OCI-LY7 (cell line): ENCODE measurements at places on chromosomes 13 and 19.

DNA sequence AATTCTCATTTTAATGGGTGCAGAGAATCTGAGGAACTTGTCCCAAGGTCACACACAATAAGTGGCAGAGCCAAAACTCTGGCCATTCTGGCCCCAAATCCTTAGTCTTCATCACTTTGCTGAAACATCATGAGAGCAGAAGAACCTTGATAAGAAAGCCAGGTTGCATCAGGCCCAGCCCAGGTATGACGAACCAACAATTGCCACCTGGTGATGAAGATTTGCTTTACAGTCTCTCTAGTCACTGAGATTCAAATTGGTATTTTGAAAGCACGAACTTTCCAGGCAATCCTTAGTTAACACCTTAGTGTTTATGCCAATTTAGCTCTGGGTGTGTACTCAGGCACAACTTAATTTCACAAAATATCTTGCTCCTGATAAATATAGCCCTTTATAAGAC lies 502.7 kb upstream of the HTR2A start:
- DNase-seq: no peak

- DNase-seq: no peak
Measured at GRCh38 chr13:37475151-37475550, 123.4 kb downstream of the POSTN start.

DNA sequence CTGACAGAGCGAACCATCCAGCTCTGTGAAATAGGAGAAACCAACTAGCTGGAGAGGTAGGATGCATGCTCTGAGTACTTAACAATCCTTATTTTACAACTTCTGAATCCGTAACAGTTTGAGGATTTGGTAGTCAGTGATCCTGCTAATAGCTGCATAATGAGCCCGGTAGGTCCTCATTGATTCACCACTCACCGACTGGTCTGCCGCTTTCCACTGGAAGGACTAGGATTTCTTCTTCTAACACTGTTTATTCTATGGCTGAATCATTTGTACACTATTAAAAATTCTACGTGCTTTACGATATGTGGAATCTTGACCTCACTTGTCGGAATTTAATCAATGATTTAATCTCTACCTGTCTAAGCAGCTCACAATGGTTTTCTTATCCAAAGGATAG lies 33.9 kb downstream of the SPATA13 start:
- no peak for DNase-seq

GRCh38 chr19:17333611-17334413 lies 843 bp downstream of the ANO8 start:
- peak; percentile 47 for DNase-seq
